ENCODE measurements at places on chromosomes 1 and 21.

DNA sequence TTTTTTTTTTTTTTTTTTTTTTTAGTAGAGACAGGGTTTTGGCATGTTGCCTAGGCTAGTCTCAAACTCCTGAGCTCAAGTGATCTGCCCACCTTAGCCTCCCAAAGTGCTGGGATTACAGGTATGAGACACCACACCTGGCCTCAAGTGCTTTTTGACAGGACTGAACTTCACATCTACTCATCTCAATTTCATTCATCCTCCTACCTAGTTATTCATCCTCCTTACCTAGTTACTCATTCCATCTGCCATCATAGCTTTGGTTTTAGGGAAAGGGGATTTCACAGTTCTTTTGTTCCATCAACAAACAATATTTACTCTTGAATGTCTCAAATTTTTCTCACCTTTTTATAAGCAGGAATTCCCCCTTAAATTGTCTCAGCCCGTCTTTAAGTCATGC, 38.6 kb upstream of the RALGPS2 start:
- DNase-seq = no peak

GRCh38 chr21:28633839-28634555, 358.7 kb downstream of the LTN1 start:
- DNase-seq = no peak

GRCh38 chr1:79375352-79375751, 368.8 kb upstream of the ADGRL4 start:
- DNase-seq = no peak

GRCh38 chr1:63454269-63454668, 68.8 kb downstream of the ITGB3BP start:
- DNase-seq = no peak

GRCh38 chr1:42424201-42424600, 31.6 kb downstream of the ZMYND12 start:
- DNase-seq = no peak

DNA sequence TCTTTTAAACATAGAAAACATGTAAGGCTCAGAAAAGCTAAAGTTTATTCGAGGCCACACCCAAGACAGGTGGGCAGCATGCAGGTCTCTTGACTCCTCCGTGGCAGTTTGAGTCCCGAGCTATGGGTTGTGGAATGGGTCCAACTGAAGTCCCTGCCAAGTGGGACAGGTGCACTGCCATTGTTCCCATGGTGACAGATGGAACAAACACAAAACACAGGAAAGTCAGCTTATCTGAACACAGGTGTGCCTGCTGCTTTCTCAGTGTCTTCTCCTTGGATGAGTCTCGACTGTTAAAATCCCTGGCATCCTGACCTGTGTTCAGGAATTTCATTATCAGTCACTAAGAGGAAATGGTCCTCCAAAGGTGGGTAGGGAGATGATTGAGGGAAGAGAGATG, 99.0 kb upstream of the RAB4A start:
- DNase-seq = no peak

- no peak for DNase-seq
Observed at GRCh38 chr1:227213426-227213825, 104.9 kb downstream of the CDC42BPA start.

DNA sequence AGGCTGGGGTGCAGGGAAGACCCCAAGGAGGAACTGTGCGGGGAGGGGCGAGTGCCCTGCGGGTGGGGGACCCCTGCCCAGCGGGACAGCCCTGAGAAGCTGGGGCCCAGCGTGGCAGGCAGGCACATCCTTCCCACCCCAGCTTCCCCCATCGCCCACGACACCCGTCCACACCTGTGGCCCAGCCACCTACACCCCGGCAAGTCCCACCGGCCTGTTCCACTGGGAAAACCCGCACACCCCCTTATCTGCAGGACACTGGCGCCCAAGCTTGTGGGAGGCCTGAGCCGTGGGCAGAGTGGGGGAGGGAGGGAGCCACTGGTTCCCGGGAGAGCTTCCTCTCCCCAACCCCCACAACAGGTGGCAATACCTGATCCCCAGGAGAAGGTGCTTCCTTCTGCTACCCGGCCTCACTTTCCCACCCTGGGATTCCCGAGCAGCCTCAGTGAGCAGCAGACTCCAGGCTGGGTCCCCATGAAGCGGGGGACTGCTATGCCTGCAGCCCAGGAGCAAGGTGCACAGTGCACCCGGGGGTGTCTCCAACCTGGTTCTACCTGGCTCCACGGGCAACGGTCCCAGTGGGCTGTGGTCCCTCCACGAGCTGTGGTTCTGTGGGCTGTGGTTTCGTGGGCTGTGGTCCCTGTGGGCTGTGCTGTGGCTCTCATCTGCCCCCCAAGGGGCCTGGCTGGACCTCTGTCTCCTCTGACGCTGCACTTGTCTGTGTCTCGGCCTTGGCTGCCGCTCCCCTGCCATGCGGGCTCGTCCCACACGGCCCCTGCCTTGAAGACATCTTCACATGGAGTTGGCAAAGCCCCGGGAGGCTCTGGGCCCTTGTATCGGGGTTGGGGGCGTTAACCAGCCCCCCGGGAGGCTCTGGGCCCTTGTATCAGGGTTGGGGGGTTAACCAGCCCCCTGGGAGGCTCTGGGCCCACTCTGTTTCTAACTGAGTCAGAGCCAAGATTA, 37.8 kb upstream of the POFUT2 start:
- DNase-seq = peak; percentile 31

Measured in activated naive CD8-positive, alpha-beta T cell treated with anti-CD3 and anti-CD28 coated beads, Interleukin-2, amount 10 ng/mL, durations not matched to agents 7 days and 5 days (primary cell).